ENCODE measurements at places on chromosomes 11 and 22.

GRCh38 chr11:26048271-26048670 lies 283.7 kb upstream of the ANO3 start:
- no peak for DNase-seq

DNA sequence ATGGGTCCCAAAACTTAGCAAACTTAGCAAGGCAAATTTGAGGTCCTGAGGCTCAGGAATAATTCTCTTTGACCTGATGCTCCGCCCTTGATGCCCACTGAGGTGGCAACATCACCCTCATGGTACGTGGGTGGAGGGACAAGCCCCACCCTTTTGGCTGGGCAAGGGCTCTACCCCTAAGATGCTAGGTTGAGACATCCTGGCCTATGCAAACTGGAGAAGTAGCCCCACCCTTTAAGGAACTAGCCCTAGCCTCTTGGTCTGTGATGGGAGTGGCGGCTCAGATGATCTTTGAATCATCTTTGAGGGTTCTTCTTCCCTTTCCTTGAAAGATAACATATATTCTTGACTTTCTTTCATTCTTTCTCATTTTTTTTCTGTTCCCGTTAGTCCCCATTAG lies 32.9 kb downstream of the CABIN1 start:
- DNase-seq, result no peak

DNA sequence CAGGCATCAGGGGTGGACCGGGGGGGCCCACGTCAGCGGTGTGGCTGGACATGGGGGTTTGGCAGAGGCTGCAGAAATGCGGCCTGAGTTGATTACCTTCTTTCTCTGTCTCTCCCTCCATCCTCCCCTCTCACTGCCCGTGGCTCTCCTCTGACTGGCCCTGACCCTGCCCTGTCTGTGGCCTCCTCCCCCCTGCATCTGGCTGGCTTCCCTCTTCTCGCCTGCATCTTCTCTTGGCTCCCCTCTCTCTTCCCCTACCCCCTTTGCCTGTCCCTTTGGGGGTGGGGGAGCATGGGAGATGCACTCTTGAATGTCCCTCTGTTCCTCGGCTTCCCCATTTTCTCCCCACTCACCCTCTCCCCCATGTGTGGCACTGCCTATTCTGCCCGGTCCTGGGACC lies 23.9 kb upstream of the TAB1 start:
- DNase-seq, result no peak

DNA sequence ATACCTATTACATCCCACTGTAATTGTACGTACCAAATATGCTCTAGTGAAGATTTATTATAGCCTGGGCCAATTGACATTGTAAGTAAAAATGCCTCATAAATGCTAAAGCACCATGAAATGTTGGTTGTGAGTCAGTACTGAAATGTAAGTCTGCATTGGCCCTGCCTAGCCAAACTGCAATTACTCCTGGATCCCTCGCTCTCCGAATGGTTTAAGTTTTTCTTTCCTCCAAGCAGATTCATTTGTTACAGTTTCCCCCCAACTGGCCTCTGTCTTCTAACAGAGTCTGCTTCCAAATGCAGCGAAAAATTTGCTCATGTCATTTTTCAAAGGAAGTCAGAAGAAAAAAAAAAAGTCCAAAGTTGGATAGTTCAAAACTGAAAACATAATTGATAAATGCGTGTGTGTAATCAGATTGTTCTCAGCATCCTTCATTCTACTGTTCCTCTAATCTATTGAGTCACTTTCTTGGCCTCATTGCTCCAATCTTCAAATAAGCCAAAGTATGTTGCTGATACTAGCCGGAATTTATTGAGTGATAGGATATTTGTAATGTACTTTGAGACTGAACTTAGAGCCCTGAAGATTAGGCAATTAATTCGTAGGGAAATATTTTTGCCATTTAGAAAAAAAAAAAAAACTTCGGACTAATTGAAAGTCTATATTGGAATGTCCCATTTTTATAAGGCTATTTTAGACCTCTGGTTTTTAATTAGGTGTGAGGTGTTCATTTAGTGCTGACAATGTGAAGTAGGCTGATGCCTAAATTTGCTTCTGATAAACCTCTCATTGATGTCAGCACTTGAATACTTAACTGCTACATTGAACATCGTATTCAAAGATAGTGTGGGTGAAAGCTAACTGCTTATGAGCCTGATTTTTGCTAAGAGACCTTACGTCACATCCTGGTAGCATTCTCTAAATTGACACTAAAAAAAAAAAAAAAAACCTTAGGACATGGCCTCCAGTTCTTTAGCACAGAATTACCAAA lies 93.4 kb downstream of the WT1 start:
- no peak for DNase-seq

- DNase-seq, result no peak
These were observed 26.3 kb downstream of the APOL1 start for GRCh38 chr22:36279219-36279666.

DNA sequence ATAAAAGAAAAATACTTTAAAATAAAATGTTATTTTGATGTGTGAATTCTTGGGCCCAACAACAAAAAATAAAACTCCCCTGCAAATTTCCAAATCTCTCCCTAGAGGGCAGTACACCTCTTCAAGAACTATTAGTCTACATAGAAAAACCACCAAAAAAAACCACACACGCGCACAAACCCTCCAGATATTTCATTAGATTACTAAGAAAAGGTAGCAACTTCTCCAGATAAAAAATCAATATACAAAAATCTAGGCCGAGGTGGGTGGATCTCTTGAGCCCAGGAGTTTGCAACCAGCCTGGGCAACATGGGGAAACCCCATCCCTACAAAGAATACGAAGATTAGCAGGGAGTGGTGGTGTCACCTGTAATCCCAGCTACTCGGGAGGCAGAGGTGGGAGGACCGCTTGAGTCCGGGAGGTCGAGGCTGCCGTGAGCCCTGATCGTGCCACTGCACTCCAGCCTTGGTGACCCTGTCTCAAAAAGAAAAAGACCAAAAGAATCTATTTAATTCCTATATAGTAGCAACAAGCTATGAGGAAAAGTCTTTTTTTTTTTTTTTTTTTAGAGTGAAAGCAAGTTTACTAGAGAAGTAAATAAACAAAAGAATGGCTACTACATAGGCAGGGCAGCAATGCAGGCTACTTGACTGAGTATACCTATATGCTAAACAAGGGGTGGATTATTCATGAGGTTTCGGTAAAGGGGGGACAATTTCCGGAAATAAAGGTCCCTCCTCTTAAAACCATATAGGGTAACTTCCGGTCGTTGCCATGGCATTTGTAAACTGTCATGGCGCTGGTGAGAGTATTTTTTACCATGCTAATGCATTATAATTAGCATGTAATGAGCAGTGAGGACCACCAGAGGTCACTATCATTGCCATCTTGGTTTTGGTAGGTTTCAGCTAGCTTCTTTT lies 13.1 kb downstream of the B3GNT6 start:
- no peak for DNase-seq

GRCh38 chr11:69808667-69809086 lies 10.5 kb downstream of the FGF3 start:
- no peak for DNase-seq

DNA sequence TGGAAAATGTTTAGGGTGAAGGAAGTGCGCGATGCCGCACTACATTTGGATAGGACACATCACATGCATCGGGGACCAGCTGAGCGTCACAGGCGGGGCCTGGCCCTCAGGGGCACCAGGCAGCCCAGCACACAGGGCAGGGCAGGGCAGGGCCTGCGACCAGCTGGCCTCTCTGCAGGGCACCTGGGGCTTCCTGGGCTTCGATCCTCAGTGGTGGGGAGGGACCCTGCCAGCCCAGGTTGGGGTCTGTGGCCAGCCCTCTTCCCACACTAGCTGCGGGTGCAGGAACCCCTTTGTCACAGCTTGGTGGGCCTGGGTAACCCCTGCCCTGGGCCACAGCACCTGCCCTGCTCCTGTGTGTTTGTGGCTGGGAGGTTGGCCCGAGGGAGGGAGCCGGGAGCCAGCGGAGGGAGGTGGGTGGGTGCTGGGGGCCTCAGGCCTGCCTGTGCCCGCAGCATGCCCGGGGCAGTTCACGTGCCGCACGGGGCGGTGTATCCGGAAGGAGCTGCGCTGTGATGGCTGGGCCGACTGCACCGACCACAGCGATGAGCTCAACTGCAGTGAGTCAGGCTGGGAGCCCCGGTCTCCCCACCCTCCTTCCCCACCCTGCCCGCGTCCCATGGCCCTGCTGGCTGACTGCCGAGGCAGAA lies 37.9 kb downstream of the ST14 start:
- DNase-seq, result no peak

DNA sequence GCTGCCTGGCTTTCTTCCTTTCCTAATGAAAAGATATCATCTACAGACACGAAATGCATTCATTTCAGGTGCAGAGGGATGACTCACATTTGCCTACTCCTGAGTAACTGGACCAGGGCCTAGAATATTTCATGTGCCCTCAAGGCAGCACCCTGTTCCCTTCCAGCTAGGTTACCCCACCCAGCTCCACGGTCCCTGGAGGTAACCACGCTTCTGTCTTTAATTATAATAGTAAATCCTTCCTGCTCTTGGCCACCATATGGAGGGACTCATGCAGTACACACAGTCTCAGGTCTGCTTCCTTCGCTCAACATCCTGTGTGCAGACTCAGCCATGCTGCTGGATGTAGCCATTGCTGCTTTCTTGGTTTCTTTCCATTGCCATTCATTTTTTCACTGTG lies 22.3 kb downstream of the DHCR7 start:
- DNase-seq, result no peak

DNA sequence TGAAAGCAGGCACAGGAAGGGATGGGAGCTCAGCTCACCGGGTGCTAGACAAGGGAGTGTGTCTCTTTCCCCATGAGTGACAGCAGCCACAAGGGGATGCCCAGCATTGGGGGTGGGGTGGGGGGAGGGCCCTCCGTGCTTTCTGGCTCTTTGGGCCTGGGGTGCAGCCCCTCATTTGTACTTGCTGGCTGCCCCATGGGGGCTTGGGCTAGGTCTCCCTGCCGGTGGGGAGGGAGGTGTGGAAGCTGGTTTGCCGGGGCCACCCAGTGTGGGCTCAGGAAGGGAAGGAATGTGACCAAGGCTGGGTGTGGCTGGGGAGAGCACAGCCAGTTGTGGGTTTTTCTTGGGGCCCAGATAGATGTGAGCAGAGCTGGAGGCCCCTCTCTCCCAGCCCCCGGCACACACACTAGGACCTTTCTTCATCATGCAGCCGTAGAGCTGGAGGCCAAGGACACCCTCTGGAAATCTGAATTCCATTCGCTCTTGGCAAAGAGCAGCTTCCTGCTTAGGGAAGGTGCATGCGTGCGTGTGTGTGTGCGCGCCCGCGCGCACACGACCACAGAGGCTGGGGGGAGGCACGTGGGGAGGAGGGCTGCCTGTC lies 25.8 kb downstream of the KCNQ1OT1 start:
- DNase-seq, result no peak

DNA sequence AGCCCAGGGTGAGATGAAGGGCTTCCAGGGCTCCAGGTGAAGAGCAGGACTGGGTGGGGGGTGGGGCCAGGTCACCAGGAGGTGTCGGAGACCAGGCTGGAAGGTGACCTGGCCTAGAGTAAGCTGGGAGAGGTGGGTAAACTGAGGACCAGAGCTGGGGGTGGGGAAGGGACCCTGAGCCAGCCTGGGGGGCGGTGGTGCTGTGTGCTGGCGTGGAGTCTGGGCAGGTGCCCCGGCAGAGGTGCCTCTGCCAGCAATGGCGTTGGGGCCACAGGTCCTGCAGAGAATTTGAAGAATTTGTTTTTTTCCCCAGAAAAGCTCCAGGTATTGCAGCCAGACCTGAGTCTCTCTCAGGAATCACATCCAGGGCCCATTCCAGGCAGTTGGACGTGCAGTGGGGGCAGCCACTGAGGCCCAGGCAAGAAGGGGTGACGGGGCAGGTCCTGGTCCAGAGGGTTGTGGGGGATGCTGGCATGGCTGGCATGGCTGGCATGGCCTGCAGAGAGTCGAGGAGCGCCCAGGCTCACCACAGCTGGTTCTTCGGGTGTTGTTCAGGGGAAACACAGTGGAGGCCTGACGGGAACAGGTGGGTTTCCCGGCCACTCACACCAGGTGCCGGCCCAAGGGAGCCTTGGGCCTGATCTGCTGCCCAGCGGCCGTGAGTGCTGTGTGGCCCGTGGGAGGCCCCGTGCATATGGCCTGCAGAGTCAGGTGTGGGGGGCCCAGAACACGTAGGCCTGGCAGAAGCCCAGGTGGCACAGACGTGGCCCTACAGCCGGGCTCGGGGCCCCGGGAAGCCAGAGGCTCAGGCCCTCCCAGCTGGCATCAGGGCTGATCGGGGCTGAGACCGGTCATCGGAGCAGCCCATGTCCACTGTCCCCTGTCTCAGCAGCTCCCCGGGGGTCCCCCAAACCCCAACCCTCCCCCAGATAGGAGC lies 6.4 kb upstream of the MUC6 start:
- peak; percentile 52 for DNase-seq

DNA sequence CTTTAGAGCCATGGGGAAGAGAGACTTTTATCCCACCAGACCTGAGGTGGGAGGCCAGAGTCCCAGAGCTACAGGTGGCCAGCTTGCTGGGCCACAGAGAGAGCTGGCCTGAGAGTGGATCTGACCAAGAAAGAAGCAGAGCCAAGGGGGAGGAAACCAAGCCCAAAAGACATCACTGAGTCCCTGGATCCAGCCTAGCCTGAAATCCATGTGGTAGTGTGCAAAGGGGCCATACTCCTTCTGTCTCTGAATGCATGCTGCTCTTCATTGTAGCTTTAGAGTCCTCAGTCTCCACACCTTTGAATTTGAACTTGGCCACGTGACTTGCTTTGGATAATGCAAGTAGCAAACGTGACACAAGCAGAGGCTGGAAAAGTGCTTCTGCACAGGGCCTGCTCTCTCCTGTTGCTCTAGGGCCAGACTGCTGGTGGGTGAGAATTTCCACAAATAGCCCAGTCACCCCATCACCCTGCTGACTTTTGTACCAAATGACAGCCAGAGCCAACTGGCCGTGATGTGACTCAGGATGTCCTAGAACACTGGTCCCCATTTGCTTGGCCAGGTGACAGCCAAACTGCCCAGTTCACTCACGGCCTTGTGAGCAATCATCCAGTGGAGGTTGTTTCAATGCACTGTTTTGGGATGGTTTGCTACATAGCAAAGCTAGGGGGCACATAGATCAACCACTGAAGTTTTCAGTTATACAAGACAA lies 93.6 kb downstream of the DHCR7 start:
- no peak for DNase-seq

- no peak for DNase-seq
These were observed 40.4 kb downstream of the SHISAL1 start for GRCh38 chr22:44272401-44272771.

DNA sequence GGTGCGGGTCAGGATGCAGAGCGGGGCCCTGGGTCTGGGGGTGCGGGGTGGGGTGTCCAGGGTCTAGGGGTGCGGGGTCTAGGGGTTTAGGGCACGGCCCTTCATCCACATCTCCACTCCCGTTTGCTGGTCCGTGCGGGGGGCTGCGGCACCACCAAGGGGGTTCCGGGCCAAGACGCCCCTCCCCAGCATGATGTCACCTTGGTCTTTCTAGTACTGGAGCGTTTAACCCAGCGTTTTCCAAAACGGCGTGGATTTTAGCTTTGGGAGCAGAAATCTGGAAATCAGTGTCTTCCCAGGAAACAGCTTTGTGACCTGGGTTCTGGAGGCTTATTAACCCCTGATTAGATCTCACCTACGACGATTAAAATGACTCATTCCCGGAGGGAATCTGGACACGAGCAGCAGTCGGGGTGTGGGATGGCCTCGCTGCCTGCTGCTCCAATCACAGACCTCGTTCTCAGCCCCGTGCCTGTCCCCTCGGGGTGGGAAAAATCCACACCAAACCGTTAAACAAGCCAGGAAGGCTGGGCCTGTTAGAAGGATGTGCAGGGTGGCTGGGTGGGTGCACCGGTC lies 759 bp downstream of the AP2A2 start:
- no peak for DNase-seq

GRCh38 chr11:108853864-108854263 lies 189.0 kb downstream of the DDX10 start:
- DNase-seq, result no peak

GRCh38 chr22:36928196-36928595 lies 14.8 kb downstream of the CSF2RB start:
- no peak for DNase-seq
